ENCODE measurements at places on chromosomes 3 and 15.

DNA sequence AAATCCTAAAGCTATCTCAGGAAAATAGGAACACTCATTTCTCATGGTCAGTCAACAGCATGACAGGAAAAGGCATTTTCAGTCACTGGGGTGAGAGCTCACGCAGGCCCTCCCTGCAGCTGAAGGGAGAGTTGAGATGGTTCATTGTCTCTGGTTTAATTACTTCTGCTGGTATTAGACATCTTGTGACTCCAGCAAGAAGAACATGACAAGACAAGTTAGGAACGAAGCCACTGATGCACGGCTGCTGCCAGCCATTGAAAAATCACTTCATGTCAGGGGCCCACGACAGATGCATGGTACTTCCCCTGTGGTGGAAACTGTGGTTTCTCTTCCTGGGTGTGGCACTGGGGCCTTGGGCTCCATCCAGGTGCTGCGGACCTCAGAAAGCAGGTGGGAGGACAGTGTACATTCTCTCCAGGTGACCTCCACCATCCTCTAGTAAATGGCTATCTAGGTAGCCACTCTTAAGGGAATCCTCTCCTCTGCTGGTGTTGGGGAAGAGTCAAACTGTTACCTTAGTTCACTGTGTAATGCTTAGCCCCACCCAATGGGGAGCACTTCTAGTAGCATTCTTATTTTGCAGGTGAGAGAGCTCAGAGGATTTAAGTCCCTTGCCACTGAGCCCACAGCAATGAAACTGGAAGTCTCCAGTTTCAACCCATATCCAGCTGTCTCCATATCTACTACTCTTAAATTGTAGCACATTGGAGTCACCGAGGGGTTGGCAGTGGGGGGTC lies 274.2 kb downstream of the LRTM1 start:
- DNase-seq = no peak

DNA sequence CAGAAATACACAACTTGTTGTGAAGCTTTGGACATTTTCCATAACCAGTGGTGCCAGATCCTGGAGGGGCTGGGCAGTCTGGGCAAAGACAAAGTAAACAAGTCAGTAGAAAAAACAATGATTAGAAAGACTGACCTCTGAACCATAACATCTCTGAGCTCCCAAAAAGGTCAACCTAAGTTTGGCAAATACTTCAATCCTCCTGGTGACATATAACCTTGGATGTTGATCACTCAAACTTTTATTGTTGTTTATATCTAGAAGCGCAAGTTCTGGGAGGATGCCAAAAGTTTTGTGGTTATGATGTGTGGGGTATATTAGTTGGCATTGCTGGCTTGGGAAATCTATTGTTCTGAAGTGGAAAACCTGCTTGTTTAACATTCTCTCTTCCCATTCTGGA lies 257.7 kb downstream of the DIPK2A start:
- DNase-seq = no peak

DNA sequence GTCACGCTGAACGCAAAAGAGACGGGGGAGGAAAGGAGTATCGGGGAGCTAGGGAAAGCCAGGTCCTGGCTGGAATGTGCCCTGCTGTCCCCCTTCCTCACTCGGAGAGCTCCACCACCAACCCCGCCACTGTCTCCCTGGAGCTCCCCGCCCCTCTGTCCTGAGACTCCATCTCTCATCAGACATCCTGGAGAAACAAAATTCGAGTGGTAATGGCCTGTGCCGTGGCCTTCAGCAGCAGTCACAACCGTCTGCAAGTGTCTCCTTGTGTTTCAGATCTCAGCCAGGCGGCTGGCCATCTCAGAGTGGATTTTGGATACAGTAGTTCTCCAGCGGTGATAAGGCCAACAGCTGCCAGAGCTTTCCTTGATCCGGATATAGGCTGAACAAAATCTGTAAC lies 76.9 kb downstream of the OCA2 start:
- no peak for DNase-seq

DNA sequence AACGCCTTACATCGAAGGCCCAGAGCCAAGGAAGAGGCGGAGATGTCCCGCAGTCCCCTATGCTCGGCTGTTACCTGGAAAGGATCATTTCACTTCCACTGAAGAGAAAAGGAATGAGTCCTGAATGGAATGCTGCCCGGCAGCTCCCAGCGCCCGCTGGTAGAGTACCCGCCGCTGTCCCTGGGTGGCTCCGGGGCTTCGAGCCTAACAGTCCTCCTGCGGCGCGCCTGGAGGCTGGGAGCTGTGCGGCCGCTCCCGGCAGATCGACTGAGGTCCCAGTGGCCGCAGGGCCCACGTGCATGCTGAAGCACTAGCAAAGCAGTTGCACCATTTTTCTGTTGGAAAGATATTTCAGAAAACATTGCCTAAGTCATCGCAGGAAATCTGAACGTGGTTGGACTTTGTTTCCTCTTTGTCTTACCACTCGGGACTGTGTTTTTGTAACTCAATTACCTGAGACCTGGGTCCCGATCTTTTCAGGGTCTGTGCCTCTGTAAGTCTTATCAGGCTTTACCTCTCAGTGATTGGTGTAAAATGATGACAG lies 984 bp downstream of the RNU6-1 start:
- no peak for DNase-seq

- DNase-seq = no peak
These were observed 101.0 kb downstream of the ATP10A start for GRCh38 chr15:25761971-25762662.

GRCh38 chr3:143123353-143123984 lies 3.9 kb downstream of the CHST2 start:
- DNase-seq = no peak

DNA sequence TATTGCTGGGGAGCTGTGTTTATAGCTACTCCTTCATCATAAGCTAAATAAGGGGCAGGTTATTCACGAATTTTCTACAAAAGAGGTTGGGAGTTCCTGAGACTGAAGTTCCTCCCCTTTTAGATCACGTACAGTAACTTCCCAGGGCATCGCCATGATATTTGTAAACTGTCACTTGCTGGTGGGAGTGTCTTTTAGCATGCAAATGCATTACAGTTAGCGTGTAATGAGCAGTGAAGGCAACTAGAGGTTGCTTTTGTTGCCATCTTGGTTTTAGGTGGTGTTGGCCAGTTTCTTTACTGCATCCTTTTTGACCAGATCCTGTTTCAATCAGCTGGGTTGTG lies 64.4 kb downstream of the IL12A start:
- DNase-seq = no peak

- DNase-seq = peak; percentile 67
These were observed 852 bp upstream of the BHLHE40 start for GRCh38 chr3:4978204-4978965.

DNA sequence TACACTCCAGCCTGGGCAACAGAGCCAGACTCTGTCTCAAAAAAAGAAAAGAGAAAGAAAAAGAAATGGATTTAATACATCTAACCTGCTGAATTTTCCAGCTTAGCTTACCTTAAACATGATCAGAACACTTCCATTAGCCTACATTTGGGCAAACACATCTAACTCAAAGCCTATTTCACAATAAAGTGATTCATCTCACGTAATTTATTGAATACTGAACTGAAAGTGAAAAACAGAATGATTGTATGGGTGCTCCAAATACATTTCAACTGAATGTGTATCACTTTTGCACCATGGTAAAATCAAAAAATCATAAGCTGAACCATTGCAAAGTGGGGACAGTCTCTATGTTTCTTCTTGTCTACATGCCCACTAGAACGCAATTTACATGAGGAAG lies 9.0 kb downstream of the PIK3R4 start:
- no peak for DNase-seq

- DNase-seq = no peak
These were observed 266.6 kb upstream of the ICE2 start for GRCh38 chr15:60745469-60746061.

- DNase-seq = no peak
These were observed 492 bp downstream of the TMCC1 start for GRCh38 chr3:129892857-129893580.

DNA sequence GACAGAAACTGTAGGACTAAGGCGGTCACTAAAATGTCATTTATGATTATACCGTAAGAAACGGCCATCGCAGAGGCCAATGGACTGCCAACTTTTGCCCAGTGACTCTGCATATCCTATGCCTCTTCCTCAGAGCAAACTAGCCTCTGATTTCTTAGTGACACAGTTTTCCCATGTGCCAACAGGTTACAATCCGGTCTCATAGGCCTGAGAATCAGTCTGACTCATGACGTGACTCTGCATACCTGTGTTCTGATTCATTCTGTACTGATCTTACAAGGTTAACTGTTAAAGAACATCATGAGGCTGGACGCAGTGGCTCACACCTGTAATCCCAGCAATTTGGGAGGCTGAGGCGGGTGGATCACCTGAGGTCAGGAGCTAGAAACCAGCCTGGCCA lies 17.8 kb downstream of the RUBCN start:
- no peak for DNase-seq

DNA sequence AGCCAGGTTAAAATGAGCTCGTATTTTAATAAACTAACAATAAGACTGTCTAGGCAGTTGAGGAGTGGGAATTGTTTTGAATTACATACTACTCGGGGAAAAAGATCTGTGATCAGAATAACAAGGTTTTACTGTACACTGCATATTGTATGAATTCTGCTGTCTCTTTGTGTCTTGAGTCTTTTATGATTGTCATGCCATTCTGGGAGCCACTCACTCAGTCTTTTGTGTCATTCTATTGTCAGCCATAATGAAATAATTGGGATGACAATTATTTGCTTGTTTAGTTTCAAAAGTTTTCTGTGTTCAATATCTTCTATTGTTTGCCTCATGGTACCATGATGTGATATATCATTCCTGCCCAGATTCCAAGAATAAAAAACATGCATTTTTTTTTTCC lies 339.6 kb upstream of the TBL1XR1 start:
- DNase-seq = no peak

Measured in activated CD4-positive, alpha-beta T cell treated with anti-CD3 and anti-CD28 coated beads, Interleukin-2, amount 50 U/mL, for 1 hour (primary cell).